Activated naive CD4-positive, alpha-beta T cell treated with Interleukin-2 at 50 U/mL for 16 hours (primary cell): ENCODE measurements at places on chromosomes 7 and 10.
A peak's percentile ranks its signal among the peaks of the same experiment; 100 is the strongest.

DNA sequence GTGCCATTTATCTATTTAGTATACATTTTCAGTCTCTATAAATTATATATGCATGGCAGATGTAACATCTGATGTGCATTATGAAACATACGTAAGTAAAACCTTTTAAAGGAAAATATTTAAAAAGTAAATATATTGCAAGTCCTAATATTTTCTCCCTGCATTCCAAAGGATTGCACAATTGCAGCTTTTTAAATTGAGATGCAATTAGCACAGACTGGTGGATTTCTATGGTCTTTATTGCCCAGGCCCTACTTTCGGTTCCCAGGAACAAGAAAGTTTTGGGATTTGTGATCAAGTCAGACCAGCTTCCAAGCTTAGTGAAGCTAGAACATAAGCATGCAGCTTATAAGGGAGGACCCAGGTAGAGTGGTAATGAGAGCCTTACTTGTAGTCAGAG lies 337.8 kb downstream of the NRG3 start:
- no peak for DNase-seq

DNA sequence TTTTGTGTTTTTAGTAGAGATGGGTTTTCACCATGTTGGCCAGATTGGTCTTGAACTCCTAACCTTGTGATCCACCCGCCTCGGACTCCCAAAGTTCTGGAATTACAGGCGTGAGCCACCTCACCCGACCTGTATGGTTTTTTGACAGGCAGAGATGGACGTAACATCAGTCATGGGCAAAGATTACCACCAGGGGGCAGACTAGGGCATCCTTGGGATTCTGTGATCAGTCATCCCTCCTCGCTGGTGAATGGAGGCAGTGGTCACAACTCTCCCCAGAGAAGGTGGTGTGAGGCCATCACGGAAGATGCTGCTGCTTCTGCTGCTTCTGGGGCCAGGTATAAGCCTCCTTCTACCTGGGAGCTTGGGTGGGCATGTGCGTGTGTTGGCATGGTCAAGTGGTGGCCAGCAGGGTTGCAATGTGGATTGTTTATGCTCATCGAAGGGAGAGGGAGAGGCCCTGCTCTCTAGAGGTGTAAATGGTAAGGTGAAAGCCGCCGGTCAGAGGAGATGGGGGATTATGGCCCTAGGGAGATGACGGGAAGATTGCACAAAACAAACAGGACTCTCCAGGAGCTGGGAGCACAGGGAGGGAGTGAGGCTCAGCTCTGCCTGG lies 122.7 kb upstream of the PRSS1 start:
- DNase-seq, result peak; percentile 72

- DNase-seq, result no peak
Measured at GRCh38 chr7:148753224-148753623, 54.5 kb downstream of the CUL1 start.

- no peak for DNase-seq
Measured at GRCh38 chr10:20745556-20746375, 151.3 kb downstream of the NEBL start.

- no peak for DNase-seq
Measured at GRCh38 chr7:30795161-30795948, 24.1 kb downstream of the MINDY4 start.

DNA sequence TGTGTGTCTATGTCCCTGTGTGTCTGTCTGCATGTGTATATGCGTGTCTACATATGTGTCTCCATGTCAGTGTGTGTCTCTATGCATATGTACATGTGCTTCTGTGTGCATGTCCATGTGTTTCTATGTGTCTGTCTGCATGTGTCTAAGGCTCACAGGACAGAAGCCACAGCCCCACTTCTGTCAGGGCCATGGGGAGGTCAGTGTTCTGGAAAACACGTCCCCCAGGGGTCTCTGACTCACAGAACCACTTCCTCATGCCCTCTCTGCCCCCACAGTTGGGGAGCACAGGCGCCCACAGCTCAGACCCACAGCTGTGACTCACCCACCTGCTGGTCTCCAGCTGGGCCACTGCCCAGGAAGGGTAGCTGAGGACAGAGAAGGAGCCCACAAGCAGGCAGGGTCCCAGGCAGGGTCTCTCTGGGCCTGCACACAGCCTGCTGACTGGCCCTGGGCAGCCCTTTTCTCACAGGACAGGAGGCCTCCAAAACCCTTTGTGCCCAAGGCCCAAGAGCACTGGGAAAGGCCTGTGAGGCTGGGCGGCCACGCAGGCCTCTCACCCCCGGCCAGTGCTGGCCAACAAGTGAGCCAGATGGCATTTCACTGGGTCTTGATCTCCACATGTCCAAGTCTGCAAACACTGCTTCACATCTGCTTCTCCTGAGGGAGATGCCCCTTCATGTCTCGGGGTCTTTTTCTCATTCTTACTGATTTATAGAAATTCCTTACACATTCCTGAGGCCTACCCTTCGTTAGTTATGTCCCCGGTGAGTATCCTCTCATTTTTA lies 102.9 kb upstream of the FAM20C start:
- DNase-seq, result no peak

- no peak for DNase-seq
Measured at GRCh38 chr7:134741907-134742635, 37.4 kb upstream of the CALD1 start.

DNA sequence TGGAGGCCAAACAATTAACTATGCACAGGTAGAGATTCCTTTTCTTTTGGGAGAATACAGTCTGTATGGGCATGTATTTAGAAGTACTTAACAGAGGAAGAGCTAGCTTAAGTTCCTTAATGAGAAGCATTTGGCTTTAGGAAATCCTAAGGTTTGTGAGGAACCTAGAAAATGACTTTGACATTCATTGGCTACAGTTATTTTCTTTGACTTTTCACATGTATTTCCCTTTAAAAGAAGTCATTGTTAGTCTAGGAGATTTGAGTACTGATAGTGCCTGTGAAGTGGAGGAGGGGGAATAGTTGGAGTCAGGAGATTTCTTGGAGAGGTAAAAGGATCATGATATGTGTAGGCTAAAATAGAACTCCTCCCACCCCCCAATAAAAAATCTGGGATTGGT lies 3.6 kb downstream of the HELLS start:
- no peak for DNase-seq

- DNase-seq, result no peak
Measured at GRCh38 chr7:36054637-36055036, 98.4 kb upstream of the EEPD1 start.

- no peak for DNase-seq
Measured at GRCh38 chr7:91533996-91534395, 269.8 kb downstream of the FZD1 start.

- DNase-seq, result peak; percentile 24
Measured at GRCh38 chr10:88992921-88993524, 2.4 kb downstream of the FAS start.

- DNase-seq, result no peak
Measured at GRCh38 chr7:2628130-2628482, 3.7 kb upstream of the TTYH3 start.

GRCh38 chr7:111239437-111239836 lies 148.5 kb downstream of the LRRN3 start:
- no peak for DNase-seq

- DNase-seq, result no peak
Measured at GRCh38 chr7:40298421-40298820, 163.6 kb downstream of the SUGCT start.
